NCI-H2029 (cell line): ENCODE measurements at places on chromosomes 3 and 15.
A peak's percentile ranks its signal among the peaks of the same experiment; 100 is the strongest.

GRCh38 chr3:160883373-160883772 lies 127.3 kb downstream of the PPM1L start:
- no peak for DNase-seq

- DNase-seq = no peak
Measured at GRCh38 chr3:13039213-13039896, 33.9 kb downstream of the IQSEC1 start.

- no peak for DNase-seq
Measured at GRCh38 chr3:152742368-152743347, 92.3 kb upstream of the P2RY1 start.

GRCh38 chr15:101397521-101398003 lies 91.9 kb downstream of the PCSK6 start:
- DNase-seq = no peak

GRCh38 chr15:23566071-23566554 lies 639 bp downstream of the MKRN3 start:
- DNase-seq = peak; percentile 76
